CD14-positive monocyte (primary cell): ENCODE measurements at places on chromosomes 11 and 22.

- H3K4me1 ChIP-seq: no peaks in the 10 kb centered on the region
- H3K4me3 ChIP-seq: no peak overlapping the region
- H3K27ac ChIP-seq: no peak overlapping the region
- peak; percentile 2 for DNase-seq
- H3K36me3 ChIP-seq: no peaks in the 10 kb centered on the region
These were observed 58.7 kb downstream of the CTTN start for GRCh38 chr11:70456921-70457532.

DNA sequence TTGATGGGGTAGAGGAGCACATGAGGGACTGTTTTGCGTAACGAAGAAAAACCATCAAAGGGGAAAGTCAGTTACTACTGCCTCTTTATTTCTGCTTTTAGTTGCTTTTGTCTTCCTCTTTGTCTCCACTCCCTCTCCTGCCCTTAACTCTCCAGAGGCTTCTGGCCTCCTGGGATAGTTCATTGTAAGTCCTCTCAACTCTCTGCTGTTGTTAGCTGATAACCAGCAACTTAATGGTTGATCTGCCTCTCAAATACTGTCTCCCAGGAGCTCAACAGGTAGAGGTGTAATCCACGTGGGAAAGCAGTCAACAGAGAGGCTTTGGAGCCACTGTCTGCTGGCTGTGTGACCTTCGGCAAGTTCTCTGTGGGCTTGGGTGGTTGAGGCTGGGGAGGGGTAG, 47.3 kb downstream of the CCDC81 start:
- H3K27ac ChIP-seq: no peak overlapping the region
- no peaks in the 10 kb centered on the region for H3K27me3 ChIP-seq
- H3K36me3 ChIP-seq: no peaks in the 10 kb centered on the region

DNA sequence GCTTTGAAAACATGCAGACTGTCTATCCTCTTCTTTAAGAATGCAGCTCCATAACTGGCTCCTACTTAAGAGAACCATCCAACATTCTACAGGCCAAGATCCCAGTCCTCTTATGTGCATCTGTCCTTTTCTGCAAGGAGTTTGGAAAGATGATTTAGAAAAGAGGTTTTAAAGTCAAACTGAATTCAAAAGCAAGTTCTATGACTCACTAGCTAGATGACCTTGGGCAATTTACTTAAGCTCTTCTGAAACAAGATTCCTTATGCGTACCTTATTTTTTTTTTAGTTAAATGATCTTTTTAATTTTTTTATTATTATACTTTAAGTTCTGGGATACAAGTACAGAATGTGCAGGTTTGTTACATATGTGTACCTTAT, 29.2 kb downstream of the GUCY1A2 start:
- H3K27me3 ChIP-seq: no peaks in the 10 kb centered on the region
- no peak for DNase-seq
- H3K4me3 ChIP-seq: no peak overlapping the region
- no peaks in the 10 kb centered on the region for H3K36me3 ChIP-seq

- H3K27me3 ChIP-seq: no peaks in the 10 kb centered on the region
- H3K27ac ChIP-seq: no peak overlapping the region
- no peak overlapping the region for H3K4me3 ChIP-seq
- no peaks in the 10 kb centered on the region for H3K4me1 ChIP-seq
- no peaks in the 10 kb centered on the region for H3K36me3 ChIP-seq
These were observed 10.1 kb upstream of the NXPE1 start for GRCh38 chr11:114569801-114570200.

- no peaks in the 10 kb centered on the region for H3K27me3 ChIP-seq
- H3K4me1 ChIP-seq: no peaks in the 10 kb centered on the region
- H3K4me3 ChIP-seq: no peak overlapping the region
These were observed 19.7 kb upstream of the CTTN start for GRCh38 chr11:70378506-70379134.

DNA sequence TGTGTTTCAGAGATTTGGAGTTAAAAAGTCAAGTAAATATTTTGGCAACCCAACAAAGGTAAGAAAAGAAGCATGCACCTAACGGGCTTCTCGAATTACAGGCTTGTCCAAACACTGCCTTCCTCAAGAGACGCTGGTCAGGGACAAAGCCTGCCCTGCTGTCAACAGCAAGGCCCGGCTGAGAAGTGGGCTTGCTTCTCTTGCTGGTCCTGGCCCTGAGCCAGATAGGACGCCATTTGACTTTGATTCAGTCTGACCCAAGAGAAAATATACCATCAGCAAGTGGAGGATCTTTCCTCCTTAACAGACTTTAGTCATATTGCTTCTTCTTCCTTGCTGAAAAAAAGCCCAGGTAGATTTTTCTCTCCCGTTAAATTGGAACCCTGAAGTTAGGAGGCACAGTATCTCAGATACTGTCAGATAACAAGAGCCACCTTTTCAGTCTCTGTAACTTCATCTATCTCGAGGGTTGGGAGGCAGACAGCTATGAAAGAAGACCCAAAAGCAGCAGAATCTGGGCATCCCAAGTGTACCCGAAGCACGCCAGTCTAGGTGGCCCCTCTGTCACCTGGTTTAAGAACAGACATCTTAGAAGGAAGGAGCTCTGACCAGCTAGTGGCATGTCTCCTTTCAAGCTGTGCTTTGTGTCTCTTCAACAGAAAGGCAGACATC, 57.5 kb downstream of the C22orf31 start:
- H3K27me3 ChIP-seq: peaks cover 13% of the 10 kb centered on the region
- no peaks in the 10 kb centered on the region for H3K36me3 ChIP-seq
- no peaks in the 10 kb centered on the region for H3K4me1 ChIP-seq
- H3K4me3 ChIP-seq: no peak overlapping the region
- DNase-seq: no peak
- no peak overlapping the region for H3K27ac ChIP-seq

DNA sequence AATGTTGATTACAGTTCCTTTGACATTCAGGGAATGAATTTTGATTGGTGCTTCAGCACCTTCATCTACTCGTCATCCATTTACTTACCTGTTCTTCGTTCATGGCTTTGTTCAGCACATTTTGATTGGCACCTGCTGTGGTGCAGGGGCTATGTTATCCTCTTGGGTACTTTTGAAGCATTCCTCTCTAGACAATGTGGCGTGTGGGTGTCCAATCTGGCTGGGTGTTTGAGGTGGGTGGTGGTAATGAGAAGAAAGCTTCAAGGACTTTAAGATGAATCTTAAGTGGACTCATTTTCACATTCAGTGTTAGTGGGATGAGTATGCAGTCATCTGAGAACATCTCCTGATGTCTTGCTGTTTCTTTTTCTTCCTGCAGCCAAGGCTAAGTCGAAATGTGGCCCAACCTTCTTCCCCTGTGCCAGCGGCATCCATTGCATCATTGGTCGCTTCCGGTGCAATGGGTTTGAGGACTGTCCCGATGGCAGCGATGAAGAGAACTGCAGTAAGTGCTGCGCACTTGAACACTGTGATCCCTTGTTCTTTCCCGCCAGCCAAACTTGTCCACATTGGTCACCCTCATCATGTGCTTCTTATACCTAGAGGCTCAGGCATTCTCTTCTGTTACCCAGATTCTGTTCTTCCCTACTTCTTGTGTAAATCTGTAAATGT, 137.5 kb downstream of the LDLRAD3 start:
- H3K4me1 ChIP-seq: no peaks in the 10 kb centered on the region
- H3K27ac ChIP-seq: no peak overlapping the region
- H3K36me3 ChIP-seq: peaks cover 13% of the 10 kb centered on the region
- H3K4me3 ChIP-seq: no peak overlapping the region
- DNase-seq: no peak

GRCh38 chr22:42645341-42645937, 3.8 kb downstream of the CYB5R3 start:
- H3K27me3 ChIP-seq: no peaks in the 10 kb centered on the region
- peaks cover 46% of the 10 kb centered on the region for H3K4me1 ChIP-seq
- no peaks in the 10 kb centered on the region for H3K36me3 ChIP-seq
- no peak overlapping the region for H3K4me3 ChIP-seq
- no peak for DNase-seq

GRCh38 chr11:88404932-88405710, 67.6 kb upstream of the CTSC start:
- H3K4me3 ChIP-seq: no peak overlapping the region
- no peak overlapping the region for H3K27ac ChIP-seq
- no peak for DNase-seq
- H3K4me1 ChIP-seq: peaks cover 5% of the 10 kb centered on the region
- H3K27me3 ChIP-seq: no peaks in the 10 kb centered on the region
- no peaks in the 10 kb centered on the region for H3K36me3 ChIP-seq

DNA sequence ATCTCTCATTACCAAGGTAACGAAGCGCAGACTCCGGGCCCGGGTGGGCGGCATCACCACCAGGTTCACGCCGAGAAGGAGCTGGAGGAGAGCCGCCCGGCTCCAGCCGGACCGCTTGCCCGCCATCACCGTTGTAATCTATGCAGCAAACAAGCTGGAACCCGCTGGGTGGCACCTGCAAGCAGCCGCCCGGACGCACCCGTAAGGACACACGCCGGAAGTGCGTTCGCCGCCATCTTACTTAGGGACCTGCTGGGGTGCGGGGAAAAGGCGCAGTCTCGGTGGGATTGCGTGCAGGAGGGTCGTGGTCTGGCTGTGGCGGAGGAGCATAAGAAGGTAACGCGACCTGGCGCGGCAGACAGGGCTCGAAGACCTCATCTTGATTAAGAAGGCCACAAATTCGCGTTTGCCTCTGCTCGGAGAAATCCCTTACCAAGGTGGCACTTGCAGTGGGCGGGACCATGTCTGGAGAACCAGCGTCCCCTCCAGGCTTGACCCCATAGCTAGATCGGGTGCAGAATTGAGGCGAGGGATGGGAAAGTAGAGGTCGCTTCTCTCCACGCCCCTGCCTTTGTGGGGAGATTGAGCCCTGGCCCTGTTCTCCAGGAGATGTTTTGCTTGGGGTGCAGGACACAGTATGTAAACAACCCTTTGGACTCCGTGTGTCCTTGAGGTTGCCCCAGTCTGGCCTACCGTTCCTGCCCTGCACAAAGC, at the start of gene ACP2:
ACP2 (minus strand) TSS at position 151 of the 714 bp plus-strand sequence; CDS start at position 126, 25 bp downstream.
- H3K27ac ChIP-seq: peak within 1 kb of the TSS; percentile 92
- H3K36me3 ChIP-seq: peaks cover 32% of the 10 kb centered on the region
- DNase-seq: peak; percentile 84
- H3K4me1 ChIP-seq: peaks cover 20% of the 10 kb centered on the region
- H3K27me3 ChIP-seq: no peaks in the 10 kb centered on the region

DNA sequence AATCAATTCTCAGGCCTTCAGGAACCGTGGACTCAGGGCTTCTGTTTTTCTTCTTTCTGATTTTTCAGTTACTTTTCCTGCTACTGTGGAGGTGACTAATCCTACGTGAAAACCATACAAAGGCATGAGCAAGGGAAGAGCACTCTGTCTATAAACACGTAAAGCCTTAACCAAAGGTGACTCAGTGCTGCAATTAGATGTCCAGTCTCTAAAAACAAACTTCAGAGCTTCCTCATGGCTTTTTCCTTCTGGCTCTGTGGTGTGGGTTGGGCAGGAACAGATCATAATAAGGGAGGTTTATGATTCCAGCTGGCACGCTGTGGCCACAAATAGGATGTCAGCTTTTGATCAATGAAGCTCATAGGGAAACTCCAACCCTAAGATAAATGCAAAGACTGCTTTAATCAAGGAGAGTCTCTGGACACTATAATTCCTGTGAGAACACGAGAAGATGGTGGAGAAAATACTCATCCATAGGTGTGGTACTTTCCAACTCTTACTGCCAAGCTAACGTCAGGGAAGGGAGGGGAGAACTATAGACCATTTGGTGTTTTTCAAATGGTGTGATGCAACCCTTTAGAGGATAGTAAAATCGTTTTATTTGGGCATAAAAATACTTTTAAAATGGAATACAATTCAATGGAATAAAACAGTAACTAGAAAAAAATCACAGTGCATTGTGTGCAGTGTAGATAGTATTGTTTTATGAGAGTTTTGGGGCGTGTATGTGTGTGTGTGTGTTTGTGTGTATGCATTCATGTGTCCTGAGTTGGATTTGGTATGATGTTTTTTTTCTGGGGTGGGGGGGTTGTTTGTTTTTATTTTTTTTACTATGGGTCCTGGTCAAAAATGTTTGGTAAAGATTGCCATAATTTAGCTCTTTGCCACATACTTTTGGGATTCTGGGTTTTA, at the start of gene NXPE2:
NXPE2 (plus strand) TSS at position 403 of the 912 bp plus-strand sequence; CDS start at position 452, 49 bp downstream.
- H3K36me3 ChIP-seq: no peaks in the 10 kb centered on the region
- no peak within 1 kb of the TSS for H3K27ac ChIP-seq
- no peaks in the 10 kb centered on the region for H3K4me1 ChIP-seq
- no peak within 1 kb of the TSS for H3K4me3 ChIP-seq

DNA sequence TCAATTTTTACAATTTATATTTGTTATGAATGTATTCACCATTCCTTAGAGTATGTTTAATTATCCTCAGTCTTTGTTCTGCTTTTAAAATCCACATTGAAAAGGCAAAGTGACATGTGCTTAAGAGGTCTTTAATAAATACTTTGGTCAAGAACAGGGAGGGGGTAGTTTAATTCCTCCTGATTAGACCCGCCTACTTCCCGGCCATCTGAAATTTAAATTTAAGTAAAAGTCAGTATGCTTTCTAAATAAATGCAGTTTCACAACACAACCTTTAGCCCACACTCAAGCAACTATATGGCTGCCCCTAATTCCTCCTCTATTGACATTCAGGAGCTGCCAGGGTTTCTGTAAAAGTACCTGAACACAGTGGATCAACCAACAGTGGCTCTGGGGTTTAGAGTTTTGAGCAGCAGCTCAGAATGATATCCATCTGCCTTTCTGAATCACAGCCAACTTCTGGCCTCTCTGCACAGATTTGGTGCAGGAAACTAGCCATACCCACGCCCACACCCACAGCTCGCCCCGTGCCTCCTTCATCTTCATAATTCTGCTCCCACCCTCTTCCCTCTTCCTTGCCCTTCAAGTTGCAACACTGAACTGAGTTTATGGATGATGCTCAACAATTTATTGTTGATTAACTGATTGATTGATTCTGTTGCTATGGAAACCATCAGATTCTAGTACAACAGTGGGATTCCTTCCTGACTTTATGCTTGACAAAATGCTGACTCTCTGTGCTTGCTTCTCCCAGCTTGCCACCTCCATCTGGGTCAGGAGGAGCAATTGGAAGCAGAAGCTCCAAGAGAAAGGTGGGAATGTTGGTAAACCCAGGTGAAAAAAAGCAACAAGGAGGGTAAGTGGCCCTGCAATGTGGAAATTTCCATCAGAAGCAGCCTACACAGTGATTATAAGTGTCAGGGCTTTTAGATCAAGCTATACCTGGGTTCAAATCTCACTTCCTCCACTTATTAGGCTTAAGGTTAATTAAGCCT, 70.8 kb downstream of the PANX1 start:
- H3K27ac ChIP-seq: no peak overlapping the region
- H3K4me1 ChIP-seq: no peaks in the 10 kb centered on the region
- H3K4me3 ChIP-seq: no peak overlapping the region
- no peaks in the 10 kb centered on the region for H3K27me3 ChIP-seq
- no peaks in the 10 kb centered on the region for H3K36me3 ChIP-seq
- DNase-seq: no peak

GRCh38 chr11:100328626-100329340, 358.3 kb upstream of the ARHGAP42 start:
- no peak overlapping the region for H3K27ac ChIP-seq
- no peak for DNase-seq
- no peak overlapping the region for H3K4me3 ChIP-seq
- H3K4me1 ChIP-seq: no peaks in the 10 kb centered on the region

GRCh38 chr11:59558270-59558643, 46.9 kb downstream of the OR4D9 start:
- DNase-seq: no peak
- H3K36me3 ChIP-seq: no peaks in the 10 kb centered on the region
- no peak overlapping the region for H3K27ac ChIP-seq
- peaks cover 58% of the 10 kb centered on the region for H3K4me1 ChIP-seq
- H3K4me3 ChIP-seq: no peak overlapping the region

- peaks cover 4% of the 10 kb centered on the region for H3K4me1 ChIP-seq
- H3K27me3 ChIP-seq: no peaks in the 10 kb centered on the region
- no peak for DNase-seq
- H3K4me3 ChIP-seq: no peak overlapping the region
These were observed 107.5 kb downstream of the NAV2 start for GRCh38 chr11:19820100-19820499.
